ENCODE measurements at places on chromosomes 13 and 19.

GRCh38 chr19:16026756-16027155 is 49.5 kb upstream of the TPM4 start:
- no peak for DNase-seq

DNA sequence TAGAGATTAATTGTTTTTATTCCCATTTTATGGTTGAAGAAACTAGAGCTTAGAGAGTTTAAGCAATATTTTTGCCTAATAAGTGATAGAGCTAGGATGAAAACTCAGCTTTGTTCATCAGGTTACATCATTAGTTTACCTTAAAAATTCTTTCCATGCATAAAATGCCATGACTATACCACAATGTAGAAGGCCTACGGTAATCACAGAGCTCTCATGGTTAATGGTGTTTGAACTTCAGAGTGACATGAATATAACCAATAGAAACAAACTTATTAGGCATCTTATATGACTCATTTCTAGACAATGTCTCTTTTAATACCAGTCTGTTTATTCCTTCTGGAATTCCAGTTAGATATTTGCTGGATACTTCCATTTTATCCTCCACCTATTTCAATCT is 78.5 kb downstream of the FGF9 start:
- no peak for DNase-seq

- peak; percentile 76 for DNase-seq
Measured at GRCh38 chr19:12733369-12734214, 892 bp downstream of the TRIR start.

- peak; percentile 29 for DNase-seq
Measured at GRCh38 chr19:13995017-13995728, 10.9 kb downstream of the RFX1 start.

- no peak for DNase-seq
Measured at GRCh38 chr13:102548811-102549210, 48.0 kb upstream of the TPP2 start.

- DNase-seq = no peak
Measured at GRCh38 chr19:13120817-13121216, 2.8 kb downstream of the NACC1 start.

DNA sequence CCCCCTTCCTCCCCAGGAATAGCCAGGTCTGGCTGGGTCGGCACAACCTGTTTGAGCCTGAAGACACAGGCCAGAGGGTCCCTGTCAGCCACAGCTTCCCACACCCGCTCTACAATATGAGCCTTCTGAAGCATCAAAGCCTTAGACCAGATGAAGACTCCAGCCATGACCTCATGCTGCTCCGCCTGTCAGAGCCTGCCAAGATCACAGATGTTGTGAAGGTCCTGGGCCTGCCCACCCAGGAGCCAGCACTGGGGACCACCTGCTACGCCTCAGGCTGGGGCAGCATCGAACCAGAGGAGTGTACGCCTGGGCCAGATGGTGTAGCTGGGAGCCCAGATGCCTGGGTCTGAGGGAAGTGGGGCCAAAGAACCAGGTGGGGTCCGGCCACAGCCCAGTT is 3.2 kb downstream of the KLK2 start:
- DNase-seq = no peak

- DNase-seq = no peak
Measured at GRCh38 chr13:71030784-71031183, 836.2 kb downstream of the DACH1 start.

- peak; percentile 83 for DNase-seq
Measured at GRCh38 chr19:45215391-45216191, 29.6 kb downstream of the EXOC3L2 start.

DNA sequence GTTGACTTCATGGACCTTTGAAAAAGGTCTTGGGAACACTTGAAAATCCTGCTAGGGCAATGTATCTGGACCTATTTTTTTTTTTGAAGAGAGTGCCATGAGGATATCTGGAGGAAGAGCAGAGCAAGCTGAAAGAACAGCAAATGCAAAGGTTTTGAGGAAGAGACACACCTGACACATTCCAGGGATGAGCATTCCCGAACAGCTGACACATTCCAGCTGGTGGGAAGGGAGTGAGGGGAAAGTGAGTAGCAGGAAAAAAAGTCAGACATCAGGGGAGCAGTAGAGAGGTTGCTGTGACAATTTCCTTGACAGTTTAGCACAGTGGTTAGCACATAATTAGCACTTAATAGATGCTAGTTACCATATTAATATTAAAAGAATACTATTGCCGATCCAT is 14.7 kb downstream of the DGKH start:
- DNase-seq = no peak

DNA sequence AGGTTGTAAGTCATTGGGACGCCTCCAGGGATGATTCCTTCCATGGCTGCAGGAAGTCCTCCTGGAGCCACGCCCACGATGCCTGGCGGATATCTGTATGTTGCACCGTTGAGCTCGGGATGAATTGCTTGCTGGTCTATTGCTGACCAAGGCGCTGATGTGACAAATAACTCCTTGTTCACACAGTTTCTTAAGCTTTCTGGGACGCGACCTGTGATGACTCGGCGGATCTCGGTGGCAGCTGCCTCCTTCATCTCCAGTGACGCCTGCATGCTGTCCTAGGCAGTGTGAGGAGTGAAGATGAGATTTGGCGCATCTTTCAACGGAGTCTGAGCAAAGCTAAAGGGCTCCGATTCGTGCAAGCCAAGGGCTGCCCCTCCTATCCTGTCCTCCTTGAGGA is 7.6 kb upstream of the ZNF566 start:
- no peak for DNase-seq

GRCh38 chr13:40132249-40132648 is 476.8 kb downstream of the COG6 start:
- DNase-seq = no peak

DNA sequence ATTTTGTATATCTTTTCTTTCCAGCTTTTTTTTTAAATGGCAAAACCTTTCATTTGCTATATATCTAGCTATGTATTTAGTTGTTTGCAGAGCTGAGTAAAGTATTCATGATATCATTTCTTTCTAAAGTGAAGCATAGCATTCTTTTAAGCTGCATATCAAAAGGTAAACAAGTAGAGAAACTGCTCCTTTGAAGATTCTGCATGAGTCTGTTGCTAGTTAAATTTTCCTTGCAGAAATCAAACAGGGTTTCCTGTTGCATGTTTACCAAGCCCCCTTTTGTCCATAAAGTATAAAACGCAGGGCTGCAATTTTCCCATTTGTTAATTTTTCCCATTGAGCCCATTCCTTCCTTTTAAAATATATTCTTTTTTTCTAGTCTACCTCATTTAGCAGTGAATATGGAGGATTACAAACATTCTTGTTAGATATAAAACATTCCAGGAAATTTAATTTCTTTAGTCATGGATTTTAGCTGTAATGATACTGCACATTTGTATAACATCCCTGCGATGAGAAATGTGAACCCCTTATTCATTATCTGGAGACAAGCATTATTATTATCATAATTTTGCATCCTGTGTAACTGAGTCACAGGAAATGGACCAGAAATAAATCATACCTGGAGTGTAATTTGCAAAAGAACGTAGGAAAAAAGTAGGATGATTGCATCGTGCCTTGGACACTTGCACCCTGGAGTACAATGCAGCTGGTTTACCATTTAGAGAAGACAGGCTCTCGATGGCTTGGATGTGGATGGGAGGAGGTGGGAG is 110.9 kb upstream of the ARGLU1 start:
- DNase-seq = no peak

GRCh38 chr13:21911646-21912298 is 240.9 kb downstream of the FGF9 start:
- peak; percentile 51 for DNase-seq

- no peak for DNase-seq
Measured at GRCh38 chr13:27304611-27305010, 34.0 kb downstream of the RASL11A start.

GRCh38 chr19:2195361-2195760 is 31.6 kb downstream of the DOT1L start:
- DNase-seq = no peak

- peak; percentile 15 for DNase-seq
Measured at GRCh38 chr13:113849981-113850721, 13.7 kb downstream of the GAS6 start.

DNA sequence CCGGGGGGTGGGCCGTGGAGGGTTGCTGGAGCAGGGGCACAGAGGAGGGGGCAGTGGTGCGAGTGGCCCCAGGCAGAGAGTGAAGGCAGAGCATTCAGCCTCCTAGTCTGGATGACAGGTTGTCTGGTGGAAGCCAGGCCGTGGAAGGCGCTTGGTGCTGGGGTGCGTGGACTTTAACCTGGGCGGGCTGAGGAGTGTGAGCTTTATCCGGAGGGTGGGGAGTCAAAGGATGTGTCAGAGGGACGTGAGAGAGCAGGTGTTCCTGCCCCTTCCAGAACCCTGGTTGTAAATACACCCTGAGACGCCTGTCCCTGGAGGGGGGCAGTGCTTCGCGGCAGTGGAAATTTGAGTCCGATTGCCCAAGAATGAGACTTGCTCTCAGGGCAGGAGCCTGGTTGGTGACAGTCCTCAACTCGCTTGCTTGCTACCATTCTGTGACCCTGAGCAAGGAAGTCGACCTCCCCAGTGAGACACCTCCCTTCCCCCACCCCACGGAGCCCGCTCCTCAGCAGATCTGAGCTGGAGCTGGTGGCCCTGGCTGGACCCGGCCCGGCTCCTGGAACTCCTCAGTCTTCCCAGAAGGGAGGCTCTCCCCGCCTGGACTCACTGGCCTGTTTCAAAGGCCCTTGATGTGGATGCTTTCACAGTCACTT is 2.3 kb downstream of the SPPL2B start:
- DNase-seq = peak; percentile 80

DNA sequence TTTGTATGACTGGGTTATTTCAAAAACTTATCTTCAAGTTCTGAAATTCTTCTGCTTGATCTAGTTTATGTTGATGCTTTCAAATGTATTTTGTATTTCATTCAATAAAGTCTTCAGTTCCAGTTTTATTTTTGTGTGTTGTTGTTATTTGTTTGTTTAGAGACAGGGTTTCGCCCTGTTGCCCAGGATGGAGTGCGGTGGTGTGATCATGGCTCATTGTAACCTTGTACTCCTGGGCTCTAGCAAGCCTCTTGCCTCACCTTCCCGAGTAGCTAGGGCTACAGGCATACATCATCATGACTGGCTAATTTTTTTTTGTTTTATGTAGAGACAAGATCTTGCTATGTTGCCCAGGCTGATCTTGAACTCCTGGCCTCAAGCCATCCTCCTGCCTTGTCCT is 40.3 kb upstream of the ARHGEF7 start:
- no peak for DNase-seq

DNA sequence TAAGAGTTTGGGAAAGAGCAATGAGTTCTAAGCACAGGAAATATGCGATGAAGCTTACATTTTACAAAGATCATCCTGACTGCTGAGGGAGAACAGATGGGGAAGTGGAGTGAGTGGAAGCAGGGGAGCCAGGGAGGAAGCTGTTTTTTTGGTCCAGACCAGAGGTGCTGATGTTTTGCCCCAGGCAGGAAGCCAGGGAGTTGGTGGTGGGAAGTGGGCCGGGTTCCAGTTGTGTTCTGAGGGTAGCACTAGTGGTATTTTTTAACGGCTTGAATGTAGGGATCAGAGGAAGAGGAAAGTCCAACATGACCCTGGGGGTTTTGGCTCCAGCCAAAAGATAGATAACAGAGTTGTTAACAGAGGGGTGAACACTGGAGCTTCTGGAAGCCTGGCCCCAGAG is 20.7 kb upstream of the OLFM4 start:
- no peak for DNase-seq

- DNase-seq = no peak
Measured at GRCh38 chr19:1616875-1617274, 11.6 kb upstream of the UQCR11 start.

DNA sequence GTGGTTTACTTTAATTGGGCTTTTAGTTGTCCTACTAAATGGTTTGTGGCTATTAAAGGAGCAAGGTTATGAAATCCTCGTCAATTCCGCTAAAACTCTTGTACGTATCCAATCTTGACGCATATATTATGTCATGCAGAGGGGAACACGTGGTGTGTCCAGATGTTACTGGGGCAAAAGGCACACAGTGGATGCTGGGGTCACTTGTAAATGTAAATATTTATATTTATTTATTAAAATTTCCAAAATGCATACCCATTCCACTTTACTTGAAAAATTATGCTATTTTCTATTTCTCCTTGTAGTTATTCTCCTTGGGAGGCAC is 36.7 kb upstream of the SLC46A3 start:
- DNase-seq = no peak

DNA sequence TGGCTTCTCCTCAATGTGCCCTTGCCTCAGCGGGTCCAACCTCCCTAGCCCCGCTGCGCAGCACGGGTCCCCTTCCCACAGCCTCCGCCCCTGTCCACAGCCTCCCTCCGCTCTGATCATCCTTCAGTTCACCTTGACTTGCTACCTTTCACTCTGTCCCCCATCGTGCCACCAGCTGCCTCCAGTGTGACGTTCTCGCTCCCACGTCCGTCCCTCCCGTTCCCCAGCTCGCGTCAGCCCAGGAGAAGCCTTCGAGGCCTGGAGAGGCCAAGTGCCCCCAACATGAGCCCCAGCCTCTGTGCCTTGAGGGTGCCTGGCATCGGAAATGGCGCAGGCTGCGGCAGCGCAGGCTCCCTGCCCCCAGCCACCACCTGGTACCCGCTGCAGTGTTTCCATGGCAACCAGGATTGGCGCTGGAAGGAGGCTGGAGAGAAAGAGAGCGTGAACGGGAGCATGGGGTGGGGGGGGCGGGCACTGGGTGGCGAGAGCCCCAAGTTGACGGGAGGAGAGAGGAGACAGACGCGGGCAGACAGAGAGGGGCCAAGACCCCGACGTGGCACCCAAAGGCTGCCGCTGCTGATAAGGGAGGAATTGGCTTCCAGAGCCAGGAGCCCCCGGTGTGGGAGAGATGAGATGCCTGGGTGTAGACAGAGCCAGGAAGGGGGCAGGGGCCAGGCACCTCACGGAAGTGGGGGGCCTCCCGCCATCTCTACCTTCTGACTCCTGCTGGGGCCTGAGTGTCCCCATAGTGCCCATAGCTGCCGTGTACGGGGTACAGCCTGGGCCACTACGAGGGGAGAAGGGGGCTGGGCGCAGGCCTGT is 844 bp upstream of the ASPDH start:
- peak; percentile 75 for DNase-seq

All from H7 (cell line).